Uterus (tissue), 4 donors: ENCODE measurements at places on chromosomes 4 and X. TPM values are rescaled to one million over a fixed set of nuclear protein-coding genes. Genes with fewer than 3 reads are reported as not detected.

GRCh38 chrX:134469486-134469885, 9.5 kb downstream of the HPRT1 start:
- no peak for DNase-seq

TMEM35A gene
- total RNA-seq: not detected

DNA sequence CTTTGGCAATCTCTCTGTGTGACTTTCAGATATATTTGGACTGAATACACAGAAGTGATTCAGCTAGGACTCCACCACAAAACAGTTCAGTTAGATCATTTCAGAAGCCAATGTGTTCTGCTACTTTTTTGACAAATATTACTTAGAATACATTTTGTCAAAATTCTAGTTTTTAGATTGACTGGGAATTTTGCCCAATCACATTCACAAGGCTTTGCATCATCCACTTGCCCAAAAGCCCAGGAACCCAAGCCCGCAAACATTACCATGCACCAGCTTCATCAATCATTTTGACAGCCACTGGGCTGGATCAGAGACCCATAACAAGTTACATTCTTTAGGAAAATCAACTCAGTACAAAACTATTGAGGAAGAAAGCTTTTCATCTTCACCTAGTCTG, 256.6 kb upstream of the NDST3 start:
- no peak for DNase-seq

CRMP1 gene
- 0.59 TPM for total RNA-seq

DNA sequence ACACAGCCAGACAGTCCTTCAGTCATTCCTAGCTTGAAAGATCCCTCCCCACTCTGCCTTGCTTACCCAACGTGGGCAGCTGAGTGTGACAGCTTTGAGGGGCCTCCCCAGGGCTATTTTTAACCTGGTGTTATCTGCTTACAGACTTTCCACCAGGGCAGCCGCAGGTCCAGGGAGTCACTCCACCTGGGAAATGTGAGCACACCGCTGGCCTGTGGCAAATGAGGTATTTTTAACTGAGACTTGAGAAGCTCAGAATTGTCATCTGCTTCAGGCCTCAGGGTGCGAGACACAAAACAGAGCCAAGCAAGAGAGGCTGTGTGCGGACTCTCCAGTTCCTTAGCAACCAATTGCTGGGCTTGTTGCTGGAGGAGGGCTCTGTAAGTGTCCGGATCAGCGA, 13.0 kb downstream of the CORIN start:
- no peak for DNase-seq

DNA sequence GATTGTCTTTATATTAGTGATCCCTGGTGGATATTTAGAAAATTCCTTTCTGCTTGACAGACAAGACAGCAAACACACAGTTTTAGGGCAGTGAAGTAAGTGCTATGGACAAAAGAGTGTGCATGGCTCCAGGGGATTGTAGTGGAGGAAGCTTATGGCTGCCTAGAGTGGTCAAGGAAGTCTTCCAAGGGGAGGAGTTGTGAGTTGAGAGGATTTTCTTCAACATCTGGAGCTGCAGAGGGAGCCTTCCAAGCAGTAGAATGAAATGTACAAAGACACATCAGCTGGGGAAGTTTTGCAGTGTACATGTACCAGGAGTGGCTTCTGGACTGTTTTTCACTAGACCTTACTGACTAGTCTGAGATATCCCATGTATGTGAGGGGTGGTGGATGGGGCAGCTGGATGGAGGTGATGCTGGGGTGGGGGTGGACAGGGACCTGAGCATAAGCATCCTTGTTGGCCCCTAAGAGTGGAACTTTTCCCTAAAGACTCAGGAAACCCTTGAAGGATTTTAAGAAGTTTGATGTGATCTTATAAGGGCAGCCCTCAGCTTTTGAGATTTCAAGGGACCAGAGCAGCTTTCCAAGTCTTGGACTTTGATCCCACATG, 160.5 kb upstream of the TAPT1 start:
- DNase-seq: no peak

MAP7D2 gene
- total RNA-seq: 0.88 TPM

DNA sequence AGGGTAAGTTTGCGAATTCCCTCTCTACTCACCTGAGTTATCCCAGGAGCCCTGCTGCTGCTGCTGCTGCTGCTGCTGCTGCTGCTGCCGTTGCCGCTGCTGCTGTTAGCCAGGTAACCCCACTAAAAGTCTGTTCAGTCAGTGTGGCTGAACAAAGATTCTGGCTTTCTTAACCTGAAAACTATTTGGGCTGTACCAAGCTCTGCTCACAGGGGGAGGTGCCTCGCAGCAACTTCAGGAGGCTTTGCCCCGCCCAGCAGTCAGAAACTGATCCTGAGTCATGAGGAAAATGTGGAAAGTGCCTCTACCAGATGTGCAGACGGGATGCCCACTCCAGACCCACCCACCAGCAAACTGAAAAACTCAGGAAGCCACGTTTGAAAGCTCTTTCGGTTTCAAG, at the start of gene CAPN6:
CAPN6 (minus strand) TSS at position 145 of the 400 bp plus-strand sequence. CDS start 6,547 bp downstream, outside the sequence.
- DNase-seq: peak; percentile 46

NPNT gene
- total RNA-seq: 69.9 TPM

SRPK3 gene
- 6.4 TPM for total RNA-seq

GRCh38 chrX:24877854-24878650, 137.7 kb downstream of the ARX start:
- no peak for DNase-seq

DNA sequence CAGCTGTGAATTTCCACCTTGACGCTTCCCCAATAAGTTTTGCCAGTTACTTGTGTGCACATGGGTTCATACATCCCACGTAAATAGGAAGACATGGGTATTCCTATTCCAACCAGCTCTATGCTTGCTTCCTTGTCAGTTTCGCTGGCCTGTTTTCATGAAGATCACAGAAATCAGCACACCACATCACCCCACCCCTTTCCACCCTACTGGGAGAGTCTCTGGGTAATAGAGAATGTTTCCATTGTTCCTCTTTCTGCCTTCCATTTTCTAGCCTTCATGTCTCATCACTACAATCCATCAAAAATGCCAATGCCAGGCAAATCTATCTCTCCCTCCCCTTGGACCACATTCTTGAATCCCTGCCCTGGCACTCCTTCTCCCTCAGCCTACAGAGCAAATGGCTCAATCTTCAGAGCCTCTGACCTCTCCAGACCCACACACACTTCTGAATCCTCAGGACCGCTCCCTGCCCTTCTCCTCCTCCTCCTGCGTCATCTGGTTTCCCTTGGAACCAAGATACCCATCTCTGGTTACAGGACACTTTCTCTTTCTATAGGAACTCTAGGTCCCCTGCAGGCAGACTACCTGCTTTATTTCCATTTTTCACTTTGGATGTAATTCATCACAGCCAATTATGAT, 323.3 kb downstream of the DHX15 start:
- no peak for DNase-seq

- DNase-seq: no peak
These were observed 24.8 kb downstream of the LRBA start for GRCh38 chr4:150990250-150990649.

GRCh38 chrX:68163441-68163840, 269.9 kb downstream of the OPHN1 start:
- no peak for DNase-seq

XAGE2 gene
- not detected for total RNA-seq

RGS12 gene
- 3.5 TPM for total RNA-seq
